NCI-H2081 treated with DMSO at 0.1 percent for 48 hours (cell line): ENCODE measurements at places on chromosomes 16 and 17.

DNA sequence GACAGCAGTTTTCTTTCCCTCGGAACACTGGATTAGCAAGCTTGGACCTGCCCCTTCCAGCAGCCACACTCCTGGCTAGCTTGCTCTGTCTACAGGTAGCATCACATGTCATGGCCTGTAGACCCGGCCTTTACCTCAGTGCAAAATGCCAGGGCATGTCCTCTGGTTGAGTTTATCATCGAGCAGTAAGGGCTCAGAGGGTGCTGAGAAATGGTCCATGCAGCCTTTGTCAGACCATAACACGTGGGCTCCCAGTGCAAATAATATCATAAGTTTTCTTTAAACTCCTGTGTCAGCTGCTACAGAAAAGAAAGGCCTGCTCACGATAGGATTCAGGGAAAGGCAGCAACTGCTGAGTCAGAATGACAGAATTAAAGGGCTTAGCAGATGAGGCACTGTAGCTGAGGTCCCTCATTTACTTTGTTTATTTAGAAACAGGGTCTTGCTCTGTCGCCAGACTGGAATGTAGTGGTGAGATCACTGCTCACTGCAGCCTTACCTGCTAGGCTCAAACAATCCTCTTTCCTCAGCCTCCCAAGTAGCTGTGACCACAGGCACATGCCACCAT, 8.0 kb upstream of the GNA13 start:
- DNase-seq = no peak

GRCh38 chr17:36641877-36642845, 40.8 kb downstream of the MRM1 start:
- no peak for DNase-seq

DNA sequence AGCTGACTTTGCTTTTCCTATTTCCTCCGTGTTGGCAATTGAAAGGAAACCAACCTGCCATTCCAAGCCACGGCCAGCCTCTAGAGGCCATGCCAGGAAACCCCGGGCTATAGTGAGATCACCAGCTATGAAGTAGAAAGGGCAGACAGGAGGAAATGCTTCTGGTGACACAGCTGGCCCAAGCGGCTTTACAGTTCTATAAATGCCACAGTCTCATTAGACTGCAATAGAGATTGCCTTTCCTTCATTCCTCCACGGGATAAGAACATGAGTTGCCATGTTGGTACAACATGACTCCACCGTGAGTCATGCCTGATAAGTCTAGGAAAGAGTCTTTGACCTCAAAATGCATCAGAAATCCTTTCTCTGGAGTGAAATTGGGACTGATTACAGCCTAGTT, 384.9 kb downstream of the GRIN2A start:
- no peak for DNase-seq

GRCh38 chr16:3607161-3607560, 4.2 kb downstream of the SLX4 start:
- no peak for DNase-seq

GRCh38 chr16:24858219-24859041, 12.7 kb downstream of the SLC5A11 start:
- DNase-seq = no peak

- peak; percentile 78 for DNase-seq
Measured at GRCh38 chr17:44014437-44015172, at the start of gene TMEM101. TSS of gene TMEM101 (minus strand) at chr17:44014963. CDS start at chr17:44014952, 11 bp downstream.

GRCh38 chr16:3095869-3096268, 3.2 kb downstream of the ZSCAN10 start:
- no peak for DNase-seq

DNA sequence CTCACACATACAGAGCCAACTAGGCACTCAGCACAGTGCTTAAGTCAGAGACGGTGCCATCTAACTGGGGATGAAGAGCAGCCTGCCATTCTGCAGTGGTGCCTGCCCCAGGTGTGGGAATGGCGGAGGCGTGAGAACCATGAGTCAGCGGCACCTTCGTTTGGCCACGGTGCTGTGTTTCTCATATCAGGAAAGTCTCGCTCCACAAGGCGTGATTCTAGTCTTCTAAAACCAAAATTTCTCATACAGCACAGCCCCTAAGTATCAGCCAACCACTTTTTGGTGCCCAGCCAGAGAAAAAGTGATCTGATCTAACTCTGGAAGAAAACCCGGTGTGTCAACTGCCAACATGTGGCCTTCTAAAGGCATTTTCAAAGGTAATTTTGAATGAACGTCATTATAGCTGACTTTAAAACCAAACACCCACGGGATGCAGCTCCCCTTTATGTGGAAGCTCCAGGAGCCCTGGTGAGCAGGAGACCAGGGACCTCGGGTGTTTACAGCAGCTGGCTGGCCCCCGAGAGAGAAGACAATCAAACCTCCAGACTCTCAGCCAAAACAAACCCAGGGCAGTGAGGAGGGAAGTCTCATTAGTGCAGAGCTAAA, 54.6 kb downstream of the ABCC12 start:
- DNase-seq = no peak
